ENCODE measurements at places on chromosomes 4 and X.

GRCh38 chrX:56987741-56988140 lies 7.6 kb downstream of the SPIN3 start:
- no peak for DNase-seq

- no peak for DNase-seq
These were observed at the start of gene KIT for GRCh38 chr4:54657551-54658251. KIT (plus strand) TSS chr4:54657957; CDS start chr4:54658015, 58 bp downstream.

GRCh38 chr4:24408640-24409039 lies 175.7 kb downstream of the DHX15 start:
- no peak for DNase-seq

- DNase-seq, result no peak
These were observed 246.0 kb upstream of the HHIP start for GRCh38 chr4:144399927-144400326.

All from stimulated activated CD4-positive, alpha-beta T cell treated with anti-CD3 and anti-CD28 coated beads, Interleukin-12 subunit alpha, Interleukin-12 subunit beta, amount 100 ng/mL, for 24 hours (primary cell).